ENCODE measurements at places on chromosomes 5 and 9.

GRCh38 chr5:137142346-137142745, 356.8 kb downstream of the SPOCK1 start:
- DNase-seq = no peak

DNA sequence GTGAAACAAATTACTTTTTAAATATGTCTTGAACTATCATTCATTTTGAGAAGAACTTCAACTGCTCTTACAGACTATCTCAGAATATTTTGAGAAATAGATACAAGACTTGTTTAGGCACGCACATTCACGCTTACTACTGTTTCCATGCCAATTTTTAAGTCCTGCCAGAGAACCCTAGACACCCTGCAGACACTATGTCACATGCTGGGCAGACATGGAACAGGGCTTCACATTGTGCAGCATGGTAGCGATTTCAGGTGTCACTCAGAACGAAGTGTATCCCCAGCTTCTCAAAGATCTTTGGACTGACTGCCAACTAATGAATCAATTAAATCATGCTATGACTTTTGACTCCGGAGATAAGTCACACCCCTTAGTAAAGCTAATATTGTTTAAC, 128.7 kb upstream of the SLC27A6 start:
- DNase-seq = no peak

- DNase-seq = no peak
Observed at GRCh38 chr5:150836703-150837102, 9.6 kb upstream of the IRGM start.

- DNase-seq = no peak
Observed at GRCh38 chr9:91147079-91147708, 214.5 kb downstream of the AUH start.

DNA sequence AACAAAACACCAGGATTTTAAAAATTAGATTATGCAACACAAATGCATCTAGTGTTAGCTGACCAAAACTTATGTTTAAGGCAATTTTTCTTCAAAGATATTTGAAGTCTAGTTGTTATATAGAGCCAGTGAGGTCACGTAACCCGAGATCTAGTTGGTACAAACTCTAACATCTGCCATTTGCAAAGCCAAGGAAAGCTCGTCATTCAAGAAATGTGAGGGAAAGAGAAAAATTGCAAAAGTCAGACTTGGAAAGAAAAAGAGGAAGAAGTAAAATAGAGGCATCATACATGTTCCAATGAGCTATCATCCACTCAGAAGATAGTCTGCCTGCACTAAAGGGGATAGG, 293.4 kb upstream of the PUM3 start:
- DNase-seq = no peak

- no peak for DNase-seq
Observed at GRCh38 chr5:118068886-118069285, 919.5 kb downstream of the DTWD2 start.

DNA sequence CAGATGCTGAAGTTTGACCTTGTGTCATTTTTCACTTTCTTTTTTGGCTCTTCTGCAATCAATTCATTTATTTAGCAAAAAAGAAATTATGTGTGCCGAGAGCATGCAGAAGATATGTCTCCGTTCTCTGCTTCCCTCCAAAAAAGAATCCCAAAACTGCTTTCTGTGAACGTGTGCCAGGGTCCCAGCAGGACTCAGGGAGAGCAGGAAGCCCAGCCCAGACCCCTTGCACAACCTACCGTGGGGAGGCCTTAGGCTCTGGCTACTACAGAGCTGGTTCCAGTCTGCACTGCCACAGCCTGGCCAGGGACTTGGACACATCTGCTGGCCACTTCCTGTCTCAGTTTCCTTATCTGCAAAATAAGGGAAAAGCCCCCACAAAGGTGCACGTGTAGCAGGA, 2.4 kb downstream of the FGFR4 start:
- DNase-seq = no peak

DNA sequence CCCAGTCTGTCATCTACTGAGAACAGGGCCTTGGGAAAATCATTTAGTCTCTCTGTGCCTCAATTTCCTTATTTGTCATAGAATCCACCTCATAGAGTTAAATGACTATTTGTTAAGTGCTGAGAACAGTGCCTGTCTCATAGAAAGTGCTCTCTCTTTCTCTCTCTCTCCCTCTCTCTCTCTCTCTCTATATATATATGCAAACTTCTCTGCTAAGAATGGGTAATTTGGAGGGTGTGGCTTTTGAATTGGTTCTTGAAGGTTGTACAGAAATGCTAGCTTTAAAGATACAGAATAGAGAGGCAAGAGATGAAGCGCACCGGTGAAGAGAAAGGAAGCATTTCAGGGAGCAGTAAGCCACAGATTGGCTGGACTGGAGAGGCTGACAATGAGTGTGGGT, 197.4 kb downstream of the FBN2 start:
- no peak for DNase-seq

All from NCI-H1694 treated with DMSO at 0.1 percent for 48 hours (cell line).